ENCODE measurements at places on chromosomes 1 and 21.

GRCh38 chr1:231951374-231951773, 324.8 kb downstream of the DISC1 start:
- no peak for DNase-seq

- no peak for DNase-seq
Observed at GRCh38 chr1:1281533-1282321, 1.5 kb downstream of the SCNN1D start.

- DNase-seq: peak; percentile 93
Observed at GRCh38 chr21:24939291-24939690, 668.0 kb downstream of the MRPL39 start.

GRCh38 chr1:109877776-109878175, 32.9 kb upstream of the CSF1 start:
- DNase-seq: no peak

- DNase-seq: no peak
Observed at GRCh38 chr1:1612104-1612400, 3.2 kb upstream of the MIB2 start.

- DNase-seq: no peak
Observed at GRCh38 chr1:242871471-242872030, 347.1 kb upstream of the PLD5 start.

DNA sequence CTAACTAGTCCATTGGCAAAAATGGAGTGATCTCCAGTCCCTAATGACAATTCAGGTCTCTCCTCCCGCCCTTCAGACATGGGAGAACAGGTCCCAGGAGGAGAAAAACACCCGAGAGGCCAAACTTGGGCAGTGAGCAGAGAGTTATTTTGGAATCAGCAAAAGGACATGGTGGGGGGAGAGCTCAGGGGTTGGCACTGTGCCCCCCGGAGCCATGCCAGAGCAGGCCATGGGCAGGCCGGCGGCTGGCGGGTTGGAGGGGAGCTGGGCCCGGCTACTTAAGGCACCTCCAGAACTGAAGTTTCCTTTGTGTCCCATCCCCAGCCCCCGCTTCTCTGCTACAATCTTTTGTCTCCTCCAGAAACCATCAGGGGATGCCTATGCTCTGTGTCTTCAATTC, 7.1 kb downstream of the LGR6 start:
- DNase-seq: no peak

DNA sequence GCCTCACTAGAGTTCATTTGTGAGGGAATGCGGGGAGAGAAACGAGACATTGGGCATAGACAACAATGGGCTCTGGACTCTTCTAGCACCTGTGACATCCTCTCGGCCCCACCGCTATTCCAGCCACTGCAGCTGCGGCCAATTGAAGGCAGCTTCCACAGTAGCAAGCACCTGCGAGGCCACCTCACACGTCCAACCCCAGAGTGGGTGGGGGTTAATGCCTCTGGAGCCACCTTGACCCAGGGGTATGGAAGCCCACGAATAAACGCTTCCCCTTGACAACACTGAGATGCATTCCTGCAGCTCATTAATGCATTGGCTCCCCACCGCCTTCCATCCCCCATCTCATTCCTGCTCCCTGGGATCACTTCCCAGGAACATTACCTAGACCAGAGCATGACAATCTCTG, 104.4 kb downstream of the GLIS1 start:
- DNase-seq: no peak
